ENCODE measurements at places on chromosomes 5 and 9. TPM values are rescaled to one million over a fixed set of nuclear protein-coding genes. Genes with fewer than 3 reads are reported as not detected.

Gene SLC36A2
- not detected for total RNA-seq

Gene ZDHHC11B
- 4.2 TPM for total RNA-seq

Gene TSSK1B
- 0.14 TPM for total RNA-seq

Gene IGFBPL1
- 24.2 TPM for total RNA-seq

Gene HRCT1
- total RNA-seq: not detected

Gene FST
- total RNA-seq: 17.1 TPM

Gene GPR150
- 0.57 TPM for total RNA-seq

DNA sequence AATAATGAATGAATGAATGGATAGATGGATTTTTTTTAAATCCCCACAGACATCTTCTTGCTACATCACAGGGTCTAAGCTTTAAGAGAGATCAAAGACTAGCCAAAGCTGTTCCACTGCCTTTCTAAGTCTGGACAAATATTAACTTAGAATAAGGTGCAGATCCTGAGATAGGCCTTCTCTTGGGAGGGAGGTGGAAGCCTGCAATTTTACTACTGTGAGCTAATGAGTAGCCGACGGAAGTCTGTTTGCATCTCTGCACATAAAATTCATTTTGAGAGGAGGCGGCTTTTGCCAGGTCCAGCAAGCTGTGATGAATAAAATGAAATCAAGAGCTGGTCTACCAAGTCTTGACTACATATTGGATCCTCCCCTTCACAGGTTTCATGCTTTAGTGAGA, 484.9 kb downstream of the TMEM38B start:
- no peak for DNase-seq

- DNase-seq: no peak
Measured at GRCh38 chr9:34862836-34863235, 95.2 kb upstream of the PHF24 start.

- peak; percentile 75 for DNase-seq
Measured at GRCh38 chr5:56075361-56075760, 80.6 kb upstream of the IL6ST start.

- no peak for DNase-seq
Measured at GRCh38 chr9:134358026-134358661, 31.9 kb downstream of the RXRA start.

DNA sequence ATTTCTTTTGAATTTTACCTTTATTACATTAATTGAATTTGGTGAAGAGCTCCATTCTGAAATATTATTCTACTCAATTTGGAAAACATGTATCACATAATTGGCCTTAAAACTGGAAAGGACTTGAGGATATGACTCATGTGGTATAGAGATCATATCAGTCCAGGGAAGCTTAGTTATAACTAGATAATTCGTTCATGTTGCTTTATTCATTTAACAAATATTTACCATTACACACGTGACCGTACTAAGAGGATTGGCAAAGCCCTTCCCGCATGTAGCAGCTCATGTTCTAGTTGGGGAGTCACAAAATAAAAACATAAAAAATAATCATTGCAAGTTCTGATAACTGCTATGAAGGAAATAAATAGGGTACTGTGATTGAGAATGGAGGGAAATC, 1816.5 kb downstream of the MAT2B start:
- peak; percentile 57 for DNase-seq

DNA sequence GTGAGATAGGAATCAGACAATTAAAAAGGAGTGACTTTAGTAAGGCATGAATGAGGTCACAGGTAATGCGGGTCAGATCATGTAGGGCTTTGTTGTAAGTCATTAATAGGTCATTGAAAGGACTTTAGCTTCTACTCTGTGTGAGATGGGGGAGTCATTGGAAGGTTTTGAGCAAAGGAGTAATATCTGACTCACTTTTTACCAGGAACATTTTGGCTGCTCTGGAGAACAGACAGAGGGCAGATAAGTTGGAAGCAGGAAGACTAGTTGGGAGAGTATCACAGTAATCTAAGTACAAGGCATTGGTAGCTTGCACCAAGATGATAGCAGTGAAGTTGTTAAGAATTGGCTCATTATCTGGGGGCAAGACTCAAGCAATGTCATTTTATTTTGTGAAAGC, 37.4 kb downstream of the KIF2A start:
- DNase-seq: no peak

- no peak for DNase-seq
Measured at GRCh38 chr5:167286891-167287290, 1004.6 kb upstream of the WWC1 start.

- peak; percentile 80 for DNase-seq
Measured at GRCh38 chr5:76622973-76623596, at the start of gene F2RL2. F2RL2 (minus strand) TSS chr5:76623403; CDS start chr5:76623230, 173 bp downstream.

DNA sequence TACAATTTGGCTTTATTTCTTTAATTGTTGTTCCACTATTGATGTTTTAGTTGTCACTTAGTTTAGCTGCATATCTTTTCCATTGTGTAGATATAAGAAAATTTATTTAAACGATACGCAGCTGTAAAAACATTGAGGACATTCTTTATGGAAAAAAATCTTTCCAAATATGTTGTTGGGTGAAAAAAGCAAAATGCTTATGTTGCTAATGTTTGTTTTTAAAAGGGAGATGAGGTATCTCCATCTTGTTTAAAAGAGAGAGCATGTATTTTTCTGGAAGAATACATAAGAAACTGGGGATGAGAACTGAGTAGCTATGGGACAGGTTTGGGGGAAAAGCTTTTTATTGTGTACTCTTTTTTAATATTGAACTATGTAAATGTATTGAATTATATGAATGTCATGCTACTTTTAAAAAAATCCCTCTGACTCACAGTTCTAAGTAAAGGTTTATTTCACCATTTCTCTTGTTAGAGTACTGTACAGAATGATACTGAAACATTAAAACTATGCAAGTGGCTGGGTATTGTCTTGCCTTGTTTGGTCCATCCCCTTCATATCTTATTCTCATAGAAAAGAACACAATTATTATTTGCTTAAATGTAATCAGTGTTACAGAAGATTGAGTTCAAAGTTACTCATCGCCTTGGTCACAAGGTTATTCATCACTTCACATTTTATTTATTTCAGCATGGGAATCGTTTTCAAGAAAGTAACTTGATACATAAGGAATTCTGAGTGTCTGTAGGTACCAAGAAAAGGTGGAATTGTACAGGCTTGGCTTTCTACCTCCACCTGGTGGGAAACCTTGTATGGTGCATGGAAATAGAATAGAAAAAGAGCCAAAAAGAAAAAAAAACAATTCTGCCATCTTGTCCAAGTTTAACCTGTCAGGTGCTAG, 85.8 kb downstream of the RIC1 start:
- DNase-seq: peak; percentile 33

DNA sequence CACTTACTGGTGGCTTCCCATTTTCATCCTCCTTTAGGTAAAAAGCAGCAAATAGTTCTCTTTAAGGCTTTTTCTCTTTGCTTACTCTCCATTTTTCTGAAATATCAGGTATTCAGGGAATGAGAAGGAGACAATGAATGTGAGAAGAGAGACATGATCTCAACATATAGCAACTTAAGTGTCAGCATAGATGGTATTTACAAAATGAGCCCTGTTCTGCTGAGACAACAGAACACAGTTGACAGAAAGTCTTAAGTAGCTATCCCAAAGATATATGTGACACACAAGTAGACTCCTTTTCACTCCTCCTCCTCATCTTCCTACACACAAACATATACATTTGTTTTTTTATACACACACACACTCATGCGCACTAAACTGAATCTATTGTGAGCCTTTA, 649.3 kb upstream of the WWC1 start:
- no peak for DNase-seq

Data from cardiac muscle cell (in vitro differentiated cells and primary cell).